HFF-Myc (cell line): ENCODE measurements at places on chromosomes 7 and 10.

- no peak for DNase-seq
Observed at GRCh38 chr10:102281102-102281487, 35.8 kb downstream of the GBF1 start.

GRCh38 chr10:79409038-79409725 lies 36.2 kb downstream of the ZCCHC24 start:
- no peak for DNase-seq

GRCh38 chr10:31129880-31130405 lies 98.3 kb upstream of the ZNF438 start:
- no peak for DNase-seq

DNA sequence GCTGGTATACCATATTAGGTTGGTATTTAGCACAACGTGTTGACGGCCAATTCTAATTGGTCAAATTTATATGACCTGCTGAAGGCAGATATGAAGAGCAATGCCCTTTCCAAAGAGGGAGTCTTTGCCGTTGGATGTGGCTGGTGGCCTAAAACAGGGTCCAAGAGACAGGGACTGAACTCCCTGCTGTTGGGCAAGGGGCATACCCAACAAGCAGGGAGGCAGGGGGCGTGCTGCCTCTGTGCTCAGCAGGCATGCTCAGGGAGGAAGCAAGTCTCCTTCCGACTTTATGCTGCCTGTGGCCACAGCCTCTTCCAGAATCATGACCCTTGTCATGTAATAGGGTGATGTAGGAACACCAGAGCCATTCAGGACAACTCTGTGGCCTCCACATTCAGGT lies 167.7 kb upstream of the NPVF start:
- no peak for DNase-seq

DNA sequence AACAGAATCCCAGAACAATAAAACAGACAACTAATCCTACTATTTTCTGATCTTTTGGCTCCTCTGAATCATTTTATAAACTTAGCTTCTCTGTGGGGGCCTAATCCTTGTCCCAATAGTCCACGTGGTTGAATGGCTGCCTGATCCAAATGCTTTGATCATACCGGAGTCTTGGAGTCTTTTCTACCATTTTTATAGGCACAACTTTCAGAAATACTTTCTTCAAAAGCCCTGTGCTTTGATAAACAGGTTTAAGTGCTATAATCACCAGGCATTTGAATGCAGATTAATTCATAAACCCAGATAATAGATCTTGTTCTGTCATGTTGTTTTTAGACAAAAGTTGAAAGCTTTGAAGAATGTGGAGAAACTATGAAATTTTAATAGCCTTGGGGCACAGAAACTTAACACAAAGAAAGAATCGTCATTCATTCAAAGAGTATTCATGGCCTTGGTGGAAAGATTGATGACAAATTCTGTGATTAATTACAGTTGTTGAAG lies 163.7 kb downstream of the AHR start:
- DNase-seq: no peak

- no peak for DNase-seq
Observed at GRCh38 chr7:69898189-69898588, 299.9 kb downstream of the AUTS2 start.

GRCh38 chr7:130386876-130387275 lies 6.6 kb downstream of the CPA1 start:
- DNase-seq: no peak
